ENCODE measurements at places on chromosomes 7 and 10.

DNA sequence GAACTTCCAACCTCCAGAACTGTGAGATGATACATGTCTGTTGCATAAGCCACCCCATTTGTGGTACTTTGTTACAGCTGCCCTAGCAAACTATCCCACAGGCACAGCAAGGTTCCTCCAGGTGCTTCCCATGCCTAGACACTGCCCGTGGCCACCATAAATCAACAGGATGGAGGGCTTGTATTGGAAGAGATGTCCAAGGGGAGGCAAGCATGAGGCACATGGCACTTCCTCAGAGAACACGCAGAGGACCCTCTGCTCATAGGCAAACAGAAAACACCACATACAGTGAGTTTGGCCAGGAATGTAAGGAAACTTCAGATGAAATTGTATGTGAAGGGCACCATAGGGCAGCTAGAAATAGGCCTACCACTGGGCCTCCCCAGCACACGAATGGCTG is 291.1 kb downstream of the GRID1 start:
- no peak for DNase-seq

GRCh38 chr10:66625709-66626590 is 299.9 kb upstream of the LRRTM3 start:
- DNase-seq: no peak

DNA sequence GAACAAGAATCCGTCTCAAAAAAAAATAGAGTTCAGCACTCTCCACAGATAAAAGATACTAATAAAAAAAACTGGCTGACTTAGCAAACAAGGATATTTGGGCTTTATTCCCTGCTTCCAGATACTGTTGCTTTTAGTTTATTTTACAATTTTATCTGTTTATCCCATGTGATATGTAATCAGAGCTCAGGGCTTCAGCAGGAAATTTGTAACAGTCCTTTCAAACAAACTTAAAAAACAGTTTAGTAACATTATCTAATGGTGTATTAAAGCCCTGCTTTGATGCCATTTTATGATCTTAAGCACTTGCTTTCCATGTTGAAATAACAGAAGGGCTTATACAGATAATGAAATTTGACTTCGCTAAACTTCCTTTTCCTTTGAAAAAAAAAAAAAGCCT is 28.1 kb downstream of the DCLRE1A start:
- no peak for DNase-seq

GRCh38 chr10:103554488-103555324 is 61.2 kb downstream of the NEURL1 start:
- DNase-seq: peak; percentile 81

GRCh38 chr10:78578929-78579328 is 489.8 kb upstream of the ZMIZ1 start:
- DNase-seq: peak; percentile 96

- DNase-seq: no peak
Observed at GRCh38 chr10:100882671-100883311, 30.0 kb upstream of the SLF2 start.

DNA sequence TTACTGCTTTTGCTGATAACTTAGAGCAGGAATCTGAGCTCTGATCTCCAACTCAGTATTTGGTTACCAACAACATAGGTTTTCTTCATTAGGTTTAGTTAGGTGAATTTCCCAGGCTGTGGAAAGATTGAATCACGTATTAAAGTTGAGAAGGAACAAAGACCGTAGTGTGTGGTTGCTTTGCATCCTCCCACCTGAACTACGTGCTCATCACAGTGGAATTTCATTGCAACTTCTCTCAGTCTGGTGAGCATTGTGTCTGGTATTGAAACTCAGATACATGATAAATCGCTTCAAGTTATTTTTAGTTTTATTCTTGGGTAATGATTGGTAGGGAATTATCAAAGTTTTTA is 139.4 kb upstream of the AKR1E2 start:
- DNase-seq: no peak
